ENCODE measurements at places on chromosomes 6 and 20.
A peak's percentile ranks its signal among the peaks of the same experiment; 100 is the strongest.

DNA sequence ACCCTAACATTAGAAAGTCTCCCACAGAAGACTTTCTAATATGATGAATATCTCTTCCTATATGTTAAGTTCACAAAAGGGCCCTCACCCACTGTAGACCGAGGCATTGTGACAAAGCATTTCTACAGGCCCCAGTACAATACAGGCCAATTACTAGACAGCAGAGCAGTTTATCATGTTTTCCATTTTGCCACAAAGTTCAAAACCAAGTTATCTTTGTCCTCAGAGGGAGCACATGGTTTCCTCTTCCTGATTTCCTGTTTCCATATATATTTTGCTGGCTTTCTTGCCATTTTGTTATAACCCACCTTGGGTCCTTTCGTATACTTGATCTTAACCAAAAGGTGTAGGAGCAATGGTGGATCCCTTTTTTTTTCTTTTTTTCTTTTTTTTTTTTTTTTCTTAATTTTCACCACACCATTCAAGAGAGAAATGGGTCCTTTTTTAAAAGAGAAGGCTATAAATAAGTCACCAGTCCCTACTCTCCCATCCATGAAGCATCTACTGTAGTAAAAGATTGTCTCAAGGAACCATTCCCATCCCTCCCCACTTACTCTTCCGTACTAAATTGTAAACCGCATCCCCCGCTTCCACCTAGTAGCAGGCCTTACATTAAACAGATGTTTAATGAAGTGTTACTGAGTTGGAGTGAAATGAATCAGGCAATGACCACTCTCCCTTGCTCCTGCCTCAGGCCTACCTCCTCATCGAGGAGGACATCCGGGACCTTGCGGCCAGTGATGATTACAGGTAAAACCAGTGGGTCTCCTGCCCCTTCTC lies 2.1 kb upstream of the UBE2C start:
- DNase-seq, result no peak

GRCh38 chr20:611843-612185 lies 1.7 kb upstream of the TCF15 start:
- no peak for DNase-seq

DNA sequence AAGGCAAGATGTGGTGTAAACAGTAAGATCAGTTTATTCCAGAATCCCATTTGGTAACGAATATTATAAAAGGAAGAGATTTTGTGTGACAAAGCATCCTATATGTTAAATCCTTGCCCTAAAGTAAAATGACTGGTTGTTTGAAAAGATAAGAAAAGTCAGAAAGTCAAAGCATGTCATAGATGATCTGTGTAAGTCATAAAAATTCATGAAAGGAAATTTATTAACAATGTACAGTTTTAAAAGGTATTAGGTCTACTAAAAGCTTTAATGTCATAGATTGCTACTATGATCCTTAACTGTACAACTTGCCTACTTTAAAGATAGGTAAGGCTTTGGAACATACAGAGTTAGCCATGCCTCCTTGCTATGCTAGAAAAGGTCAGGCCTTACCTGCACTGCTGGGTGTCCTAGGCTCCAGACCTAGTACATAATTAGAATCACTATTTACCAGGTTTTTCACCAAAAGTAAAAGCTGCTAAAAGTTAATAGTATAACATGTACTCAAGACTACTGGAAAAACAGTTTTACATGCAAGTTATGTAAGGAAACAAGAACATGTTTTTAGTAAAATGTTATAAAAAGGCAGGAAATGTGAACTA lies 1090.1 kb upstream of the ADGRB3 start:
- DNase-seq, result no peak

DNA sequence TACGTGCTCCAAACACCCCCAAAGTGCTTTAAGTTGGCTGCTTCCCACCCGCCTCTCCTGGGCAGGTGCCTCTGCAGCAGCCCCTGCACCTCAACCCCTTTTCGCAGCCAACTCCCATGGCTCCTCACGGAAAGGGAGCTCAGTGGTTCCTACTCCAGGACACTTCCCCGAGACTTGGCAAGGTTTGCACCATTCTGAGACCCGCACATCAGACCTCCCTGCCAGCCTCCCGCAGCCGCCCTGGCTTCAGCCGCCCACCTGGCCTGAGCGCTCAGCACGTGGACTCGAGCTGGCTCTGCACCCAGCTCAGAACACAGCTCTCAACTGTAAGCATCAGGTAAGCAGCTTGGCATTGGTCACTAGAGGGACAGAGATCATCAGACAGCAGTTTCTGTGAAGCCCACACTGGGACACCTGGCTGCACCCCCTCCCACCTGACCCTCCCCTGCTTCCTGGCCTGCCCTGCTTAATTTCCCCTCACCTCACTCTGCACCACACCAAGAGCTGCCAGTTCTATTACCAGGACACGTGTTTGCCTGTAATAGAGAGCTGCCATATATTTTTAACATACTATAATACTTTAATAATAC lies 28.5 kb downstream of the GMDS start:
- DNase-seq, result no peak

GRCh38 chr6:155010940-155011339 lies 15.8 kb downstream of the TIAM2 start:
- no peak for DNase-seq

- DNase-seq, result no peak
Measured at GRCh38 chr6:53691667-53692133, 26.1 kb upstream of the KLHL31 start.

DNA sequence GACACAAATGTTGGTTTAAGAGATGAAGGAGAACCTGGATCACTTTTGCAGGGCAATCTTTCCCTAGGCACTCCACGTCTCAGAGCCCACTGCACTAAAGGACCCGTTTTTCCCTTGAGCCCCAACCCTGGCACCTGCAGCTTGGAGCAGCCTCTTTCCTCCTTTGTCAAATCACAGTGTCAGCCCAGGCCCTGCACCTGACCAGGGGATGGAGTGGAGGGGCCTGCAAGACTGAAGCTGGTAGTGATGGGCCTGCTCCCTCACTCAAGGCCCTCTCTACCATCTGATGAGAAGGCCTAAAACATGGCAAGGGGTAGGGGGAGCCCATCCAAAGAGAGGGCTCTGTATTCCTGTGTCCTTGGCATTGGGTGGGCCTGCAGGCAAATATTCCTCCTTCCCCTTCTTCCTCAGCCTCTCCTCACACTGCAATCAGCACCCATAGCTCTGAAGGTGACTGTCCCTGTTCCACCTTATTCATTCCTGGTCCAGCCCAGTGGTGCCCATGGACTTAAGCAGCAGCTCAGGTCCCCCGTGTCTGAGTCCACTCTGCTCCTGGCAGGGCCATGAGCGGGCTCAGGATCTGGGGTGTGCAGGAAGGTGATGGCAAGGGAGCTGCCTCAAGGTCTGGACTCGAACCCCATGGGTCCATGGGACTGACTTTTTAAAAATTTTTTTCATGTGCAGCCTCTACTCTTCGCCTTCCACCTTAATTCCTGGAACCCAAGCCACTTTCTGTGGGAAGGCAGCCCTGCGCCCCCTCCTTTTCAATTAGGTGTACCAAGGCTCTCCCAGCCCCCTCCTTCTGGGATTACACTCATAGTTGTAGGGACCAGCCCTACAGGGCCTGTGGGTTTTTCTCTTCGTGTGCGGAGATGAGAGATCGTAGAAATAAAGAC lies 6.7 kb downstream of the RAET1G start:
- DNase-seq, result no peak

GRCh38 chr6:20696676-20697075 lies 162.4 kb downstream of the CDKAL1 start:
- DNase-seq, result no peak

GRCh38 chr6:144935181-144935580 lies 650.0 kb downstream of the UTRN start:
- no peak for DNase-seq

DNA sequence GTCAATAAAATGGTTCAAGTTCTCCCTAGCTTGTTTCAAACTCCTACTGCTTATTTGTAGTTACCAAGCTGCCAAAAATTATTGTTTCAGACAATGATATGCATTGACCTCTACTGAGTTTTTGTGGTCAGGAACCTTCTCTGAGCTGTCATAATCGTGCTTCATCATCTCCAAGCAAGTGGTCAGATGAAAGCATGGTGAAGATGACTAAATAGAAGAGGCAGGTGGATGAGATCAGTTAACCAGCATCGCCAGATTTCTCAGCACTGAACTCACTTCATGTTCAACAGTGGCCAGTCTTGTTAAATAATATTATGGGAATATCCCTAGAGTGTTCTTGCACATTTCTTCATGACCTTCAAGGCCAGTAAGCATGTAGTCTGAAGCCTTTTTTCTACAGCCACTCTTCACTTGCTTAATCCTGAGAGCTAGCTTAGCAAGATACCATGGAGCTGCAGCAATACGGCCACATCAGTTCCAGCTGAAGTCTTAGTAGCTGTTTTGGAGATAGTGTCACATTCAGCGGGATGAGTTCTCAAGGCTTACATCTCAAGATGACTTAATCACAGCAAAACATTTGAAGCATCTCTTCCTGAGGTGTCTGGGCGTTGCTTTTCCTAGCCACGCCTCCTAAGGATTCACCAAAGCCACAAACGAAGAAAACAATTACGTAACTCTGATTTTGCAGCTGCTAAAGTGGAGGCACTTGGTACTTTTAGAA lies 101.6 kb upstream of the TMEM30A start:
- DNase-seq, result no peak

- no peak for DNase-seq
Measured at GRCh38 chr6:138996524-138996923, 8.5 kb upstream of the REPS1 start.

DNA sequence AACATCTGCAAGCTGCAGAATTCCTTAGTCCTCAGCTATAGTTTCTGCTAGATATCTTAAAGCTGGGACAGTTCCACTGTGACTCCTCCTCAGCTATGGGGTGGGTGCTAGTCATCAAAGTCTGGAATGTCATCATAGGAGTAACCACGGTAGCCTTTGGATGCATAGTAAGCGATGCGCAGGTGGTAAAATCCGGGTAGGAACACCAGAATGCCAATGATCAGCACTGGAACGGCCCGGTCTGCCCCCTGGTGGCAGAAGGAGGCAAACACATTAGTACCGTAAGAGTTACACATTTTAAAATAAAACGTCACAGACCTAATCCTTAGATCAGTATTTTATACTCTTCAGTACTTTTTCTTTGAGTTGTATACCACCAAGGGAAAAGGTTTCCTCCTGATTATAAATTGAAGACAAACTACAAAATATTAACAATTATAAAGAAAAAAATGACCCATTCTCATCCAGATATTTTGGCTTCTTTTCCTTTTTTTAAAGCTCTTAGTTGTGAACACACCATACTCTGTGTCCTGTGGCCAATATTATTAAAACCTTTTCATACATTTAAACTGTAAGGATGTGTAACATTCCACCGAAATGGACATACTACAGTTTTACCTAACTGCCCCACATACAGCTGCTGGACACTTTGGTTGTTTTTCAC lies 18.9 kb downstream of the PCNA start:
- DNase-seq, result peak; percentile 56

DNA sequence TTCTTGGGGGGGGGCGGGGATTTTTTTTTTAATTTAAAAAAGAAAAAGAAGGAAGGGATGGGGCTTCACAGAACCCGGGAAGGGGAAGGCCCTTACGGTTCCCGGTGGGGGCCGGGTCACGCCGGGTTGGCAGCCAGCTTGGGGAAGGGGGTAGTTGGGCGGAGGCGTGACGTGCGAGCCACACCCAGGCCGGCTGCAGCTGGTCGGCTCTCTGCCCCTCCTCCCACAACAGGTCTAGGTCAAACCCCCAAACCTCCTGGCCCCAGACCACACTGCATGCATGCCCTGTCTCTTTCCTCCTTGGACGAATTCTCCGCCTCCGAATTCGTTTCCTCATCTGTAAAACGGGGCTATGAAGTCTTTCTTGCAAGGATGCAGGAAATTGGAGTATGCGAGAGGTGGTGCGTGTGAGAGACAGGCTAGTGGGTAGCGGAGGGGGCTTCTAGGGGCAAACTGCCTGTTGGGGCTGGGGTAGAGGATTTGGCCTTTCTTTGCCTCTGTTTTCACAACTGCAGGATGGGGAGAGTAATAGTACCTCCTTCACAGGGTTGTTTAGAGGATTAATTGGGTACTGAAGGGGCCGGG lies 828 bp downstream of the HCK start:
- DNase-seq, result no peak

DNA sequence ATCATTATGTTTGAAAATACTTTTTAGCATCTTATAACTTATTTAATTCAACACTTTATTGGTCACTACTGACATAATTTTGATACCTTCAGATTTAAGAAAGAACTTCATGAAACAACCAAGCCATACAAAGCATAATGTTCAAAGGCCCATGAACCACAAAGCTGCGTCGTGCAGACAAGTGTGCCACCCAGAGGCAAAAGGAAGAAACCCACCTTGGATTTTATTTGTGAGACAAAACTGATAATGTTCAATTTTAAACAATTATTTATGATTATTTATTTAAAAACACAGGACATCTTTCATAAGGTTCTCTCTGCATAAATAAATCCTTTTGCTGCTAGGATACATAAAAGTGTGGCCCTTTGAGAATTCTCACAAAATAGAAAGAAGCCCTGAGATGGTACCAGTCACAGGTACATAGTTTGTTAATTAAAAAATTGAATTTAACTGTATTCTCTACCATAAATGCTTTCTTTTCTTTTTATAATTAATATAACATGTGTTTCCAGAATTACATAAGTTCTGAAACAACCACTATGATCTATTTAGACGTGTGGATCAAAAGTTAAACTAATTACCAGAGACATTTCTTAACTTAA lies 143.7 kb downstream of the RALGAPA2 start:
- no peak for DNase-seq

- no peak for DNase-seq
Measured at GRCh38 chr20:35690265-35690664, 8.9 kb downstream of the NFS1 start.

DNA sequence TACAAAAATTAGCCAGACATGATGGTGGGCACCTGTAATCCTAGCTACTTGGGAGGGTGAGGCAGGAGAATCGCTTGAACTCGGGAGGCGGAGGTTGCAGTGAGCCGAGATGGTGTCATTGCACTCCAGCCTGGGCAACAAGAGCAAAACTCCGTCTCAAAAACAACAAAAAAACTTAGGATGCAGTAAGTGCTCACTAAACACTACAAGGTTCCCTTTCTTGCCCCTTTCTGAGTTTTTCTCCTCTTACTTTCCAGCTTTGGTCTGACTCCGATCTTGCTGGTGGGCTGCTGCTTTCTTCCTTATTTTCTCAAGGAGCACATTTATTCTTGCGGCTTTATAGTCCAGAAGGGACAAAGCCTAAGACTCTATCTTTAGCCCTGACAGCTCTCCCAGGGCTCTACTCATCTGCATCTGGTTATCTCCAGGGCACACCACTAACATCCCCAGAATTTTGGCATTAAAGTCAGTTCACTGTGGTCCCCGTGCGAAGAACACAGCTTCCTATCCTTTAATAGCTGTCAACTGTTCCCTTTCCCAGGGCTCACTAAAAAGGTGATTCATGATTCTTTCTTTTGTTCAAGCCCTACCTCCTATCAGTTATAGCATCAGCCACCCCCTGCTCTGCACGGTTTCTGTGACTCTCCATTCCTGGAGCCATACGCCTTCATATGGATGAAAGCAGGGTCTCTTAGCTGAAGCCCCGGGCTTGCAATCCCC lies 17.1 kb upstream of the RPN2 start:
- DNase-seq, result no peak

- no peak for DNase-seq
Measured at GRCh38 chr6:168581236-168581635, 140.3 kb downstream of the SMOC2 start.
